ENCODE measurements at places on chromosomes 4 and X.

- no peak for DNase-seq
These were observed 13.8 kb downstream of the GJB1 start for GRCh38 chrX:71236836-71237235.

GRCh38 chr4:185464183-185464582 lies 7.3 kb downstream of the CCDC110 start:
- no peak for DNase-seq

DNA sequence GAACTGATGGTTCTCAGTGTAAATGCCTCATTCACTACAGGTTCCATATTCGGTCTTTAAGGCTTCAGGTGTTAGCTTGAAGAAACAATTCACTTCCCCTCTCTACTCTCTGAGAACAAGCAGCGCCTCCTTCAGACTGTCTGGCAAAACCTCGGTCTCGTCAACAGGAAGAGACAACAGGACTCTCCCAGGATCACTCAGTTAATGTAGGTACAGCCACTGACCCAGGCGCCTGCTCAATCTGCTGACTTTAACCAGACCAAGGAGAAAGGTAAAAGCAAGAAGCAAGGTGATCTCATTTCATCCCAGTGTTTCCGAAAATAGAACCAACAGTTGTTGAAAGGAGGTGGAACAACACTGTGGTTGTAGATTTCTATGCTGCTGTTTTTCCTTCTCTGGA lies 102.2 kb downstream of the SLC2A9 start:
- DNase-seq, result no peak

- DNase-seq, result no peak
These were observed 30.3 kb upstream of the UTP14A start for GRCh38 chrX:129875669-129876068.

- no peak for DNase-seq
These were observed 335.5 kb downstream of the ARHGAP10 start for GRCh38 chr4:148067301-148067916.

GRCh38 chr4:118741301-118741855 lies 56.2 kb downstream of the METTL14 start:
- DNase-seq, result no peak

- peak; percentile 15 for DNase-seq
These were observed 640 bp downstream of the PHF8 start for GRCh38 chrX:54043541-54044125.

- no peak for DNase-seq
These were observed 102.5 kb downstream of the FNIP2 start for GRCh38 chr4:158871335-158871724.

GRCh38 chr4:55181010-55182005 lies 55.9 kb upstream of the KDR start:
- DNase-seq, result no peak

DNA sequence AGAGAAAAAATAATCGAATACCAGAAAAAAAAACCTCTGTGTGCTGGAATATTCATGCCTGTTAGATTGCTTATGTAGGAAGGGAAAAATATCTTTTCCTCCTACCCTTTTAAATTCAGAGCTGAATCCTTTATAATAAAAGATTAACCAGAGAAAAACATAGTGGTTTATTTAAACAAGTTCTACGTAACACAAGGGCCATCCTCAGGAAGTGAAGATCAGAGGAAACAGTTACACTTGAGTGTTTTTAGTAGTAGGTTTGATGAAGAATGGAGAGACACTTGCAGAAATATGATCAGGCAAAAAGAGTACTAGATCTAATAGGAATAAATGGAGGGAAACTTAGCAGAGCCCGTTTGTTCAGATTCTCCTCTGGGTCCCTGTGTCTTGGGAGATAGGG lies 66.3 kb downstream of the TMEM156 start:
- no peak for DNase-seq

- no peak for DNase-seq
These were observed 523.8 kb downstream of the PPARGC1A start for GRCh38 chr4:23365871-23366556.

- no peak for DNase-seq
These were observed 299.9 kb downstream of the PRDM5 start for GRCh38 chr4:120622601-120623000.

DNA sequence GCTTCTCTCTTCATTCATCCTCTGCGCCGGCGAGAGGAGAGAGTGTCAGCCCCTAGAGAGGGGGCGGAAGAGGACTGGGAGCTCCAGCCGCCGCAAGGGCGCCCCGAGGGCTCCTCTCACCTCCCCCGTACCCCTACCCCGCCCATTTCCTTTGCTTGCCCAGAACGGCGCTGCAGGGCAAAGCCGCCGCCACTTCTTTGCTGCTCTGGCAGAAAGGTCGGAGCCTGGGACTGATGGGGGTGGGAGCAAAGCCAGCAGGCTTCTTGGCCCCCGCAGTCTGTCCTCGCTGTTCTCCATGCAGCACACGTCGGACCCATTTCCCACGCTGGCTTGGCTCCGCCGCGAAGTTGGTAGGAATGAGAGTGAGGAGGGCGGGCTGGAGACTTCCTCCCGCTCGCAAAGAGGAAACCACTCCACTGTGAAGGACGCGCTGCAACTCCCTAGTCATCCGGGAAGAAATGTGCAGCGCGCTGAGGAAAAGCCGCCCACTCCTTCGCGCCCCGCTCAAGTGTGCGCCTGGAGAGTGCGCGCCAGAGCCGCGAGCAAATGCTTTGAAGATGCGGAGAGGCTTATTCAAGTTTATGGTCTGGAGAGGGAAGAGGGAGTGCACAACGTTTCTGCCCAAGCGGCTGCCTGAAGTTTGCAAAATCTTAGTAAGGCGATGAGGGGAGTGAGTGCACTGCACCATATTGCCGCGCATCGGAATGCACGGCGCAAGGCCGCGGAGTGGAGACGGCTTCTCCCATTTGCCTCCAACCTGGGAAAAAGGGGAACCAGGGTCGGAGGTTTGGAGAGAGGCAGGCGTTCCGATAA lies 2.8 kb upstream of the PCDH7 start:
- DNase-seq, result no peak

DNA sequence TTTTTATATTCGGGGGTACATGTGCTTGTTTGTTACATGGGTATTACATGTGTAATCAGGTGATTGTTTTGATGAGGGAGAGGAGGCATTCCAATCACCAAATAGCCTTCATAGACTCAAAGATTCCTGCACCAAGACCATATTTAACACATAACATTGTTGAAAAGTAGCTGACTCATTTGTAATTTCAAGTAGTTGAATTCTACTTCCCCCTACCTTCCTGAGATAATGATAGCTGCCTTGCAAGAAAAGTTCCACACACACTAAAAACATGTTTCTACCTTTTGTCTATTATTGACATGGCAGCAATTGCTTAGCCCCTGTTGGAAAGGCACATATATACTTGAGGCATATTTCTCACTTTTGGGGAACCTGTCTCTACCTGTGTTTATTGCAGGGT lies 16.1 kb downstream of the PGAM4 start:
- no peak for DNase-seq

- no peak for DNase-seq
These were observed 12.2 kb upstream of the HERC6 start for GRCh38 chr4:88366460-88366859.

GRCh38 chr4:182343453-182343852 lies 100.3 kb downstream of the TENM3 start:
- no peak for DNase-seq
